ENCODE measurements at places on chromosomes 16 and 17.

DNA sequence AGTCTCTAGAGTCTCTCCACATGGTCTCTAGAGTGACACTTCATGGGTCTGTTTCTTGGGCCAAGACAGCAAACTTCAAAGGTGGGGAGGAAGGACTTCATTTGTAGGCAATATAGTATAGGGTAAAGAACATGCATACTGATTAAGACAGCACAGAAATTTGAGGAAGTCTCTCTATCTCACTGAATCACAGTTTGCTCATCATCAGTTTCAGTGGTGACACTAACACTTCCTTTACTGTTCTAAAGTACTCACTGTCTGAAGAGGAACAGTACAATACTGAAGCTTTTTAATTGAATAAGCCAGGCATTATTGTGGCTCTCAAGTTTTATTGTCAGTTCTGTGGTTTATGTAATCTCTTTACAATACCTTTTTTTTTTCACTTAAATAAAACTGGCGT lies 656.4 kb upstream of the CDH8 start:
- no peak for DNase-seq

- DNase-seq = no peak
Observed at GRCh38 chr16:17828012-17828411, 357.3 kb upstream of the XYLT1 start.

GRCh38 chr17:68200689-68201417 lies 47.0 kb upstream of the AMZ2 start:
- no peak for DNase-seq

DNA sequence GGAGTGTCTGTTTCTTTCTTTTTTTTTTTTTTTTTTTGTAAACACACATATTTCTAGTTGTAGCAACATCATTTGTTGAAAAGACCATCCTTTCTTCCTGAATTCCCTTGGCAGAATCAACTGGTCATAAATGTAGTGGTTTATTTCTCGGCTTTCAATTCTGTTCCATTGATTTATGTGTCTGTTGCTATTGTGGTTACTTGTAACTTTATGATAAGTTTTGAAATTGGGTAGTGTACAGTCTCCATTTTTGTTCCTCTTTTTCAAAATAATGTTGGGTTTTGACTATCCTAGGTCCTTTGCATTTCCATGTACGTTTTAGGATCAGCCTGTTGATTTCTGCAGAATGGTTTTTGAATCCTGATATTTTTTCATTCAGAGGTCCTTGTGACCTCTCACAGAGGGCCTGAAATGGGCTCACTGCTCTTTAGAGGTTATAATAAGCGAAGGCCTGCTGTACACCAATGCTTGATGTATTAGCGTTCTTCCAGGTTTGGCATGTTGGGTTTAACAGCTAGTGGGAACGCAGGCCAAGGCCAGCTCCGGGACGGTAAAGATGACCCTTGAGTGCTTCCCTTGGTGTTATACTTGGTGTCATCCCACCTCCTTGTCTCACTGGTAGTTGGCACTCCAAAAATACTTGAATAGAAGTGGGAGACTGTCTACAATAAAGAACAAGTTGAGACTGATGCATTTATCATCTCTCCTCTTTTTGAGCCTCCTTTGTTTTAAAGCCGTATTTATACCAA lies 43.8 kb downstream of the ZNRF1 start:
- no peak for DNase-seq

DNA sequence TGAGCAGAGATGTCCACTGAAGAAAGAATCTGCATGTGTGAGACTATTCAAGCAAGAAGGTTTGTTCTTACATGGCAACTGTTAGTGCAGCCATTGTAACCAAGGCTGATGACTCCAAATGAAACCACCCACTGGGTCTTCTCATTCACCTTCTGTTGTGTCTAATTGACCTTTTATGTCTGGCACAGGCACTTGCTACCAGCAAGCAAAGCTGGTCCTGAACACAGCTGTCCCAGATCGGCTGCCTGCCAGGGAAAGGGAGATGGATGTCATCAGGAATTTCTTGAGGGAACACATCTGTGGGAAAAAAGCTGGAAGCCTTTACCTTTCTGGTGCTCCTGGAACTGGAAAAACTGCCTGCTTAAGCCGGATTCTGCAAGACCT lies 3.6 kb downstream of the CDC6 start:
- no peak for DNase-seq

- DNase-seq = no peak
Observed at GRCh38 chr17:2244545-2245525, 58.8 kb downstream of the SMG6 start.

GRCh38 chr17:61058066-61058465 lies 341.6 kb upstream of the TBX2 start:
- DNase-seq = no peak

GRCh38 chr17:57106107-57106835 lies 21.2 kb downstream of the AKAP1 start:
- DNase-seq = no peak

- no peak for DNase-seq
Observed at GRCh38 chr16:49492896-49493626, 119.5 kb downstream of the C16orf78 start.

DNA sequence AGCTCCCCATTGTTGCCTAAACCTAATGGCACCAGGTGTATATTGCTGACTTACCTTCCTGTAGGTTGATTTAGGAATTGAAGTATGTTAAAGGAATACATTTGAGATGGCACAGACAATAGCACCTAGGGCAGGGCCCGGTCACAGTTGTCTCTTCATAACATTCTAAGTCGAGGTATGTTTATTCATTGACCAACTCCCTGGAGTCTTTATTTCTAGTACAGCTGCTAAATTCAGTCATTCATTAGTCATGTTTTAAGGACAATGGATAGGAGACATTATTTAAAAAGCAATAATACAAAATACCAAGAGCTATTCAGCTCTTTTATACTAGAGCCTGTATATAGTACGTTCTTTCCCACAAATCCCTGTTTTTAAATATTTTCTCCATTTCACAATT lies 369.5 kb upstream of the HSBP1 start:
- DNase-seq = no peak

DNA sequence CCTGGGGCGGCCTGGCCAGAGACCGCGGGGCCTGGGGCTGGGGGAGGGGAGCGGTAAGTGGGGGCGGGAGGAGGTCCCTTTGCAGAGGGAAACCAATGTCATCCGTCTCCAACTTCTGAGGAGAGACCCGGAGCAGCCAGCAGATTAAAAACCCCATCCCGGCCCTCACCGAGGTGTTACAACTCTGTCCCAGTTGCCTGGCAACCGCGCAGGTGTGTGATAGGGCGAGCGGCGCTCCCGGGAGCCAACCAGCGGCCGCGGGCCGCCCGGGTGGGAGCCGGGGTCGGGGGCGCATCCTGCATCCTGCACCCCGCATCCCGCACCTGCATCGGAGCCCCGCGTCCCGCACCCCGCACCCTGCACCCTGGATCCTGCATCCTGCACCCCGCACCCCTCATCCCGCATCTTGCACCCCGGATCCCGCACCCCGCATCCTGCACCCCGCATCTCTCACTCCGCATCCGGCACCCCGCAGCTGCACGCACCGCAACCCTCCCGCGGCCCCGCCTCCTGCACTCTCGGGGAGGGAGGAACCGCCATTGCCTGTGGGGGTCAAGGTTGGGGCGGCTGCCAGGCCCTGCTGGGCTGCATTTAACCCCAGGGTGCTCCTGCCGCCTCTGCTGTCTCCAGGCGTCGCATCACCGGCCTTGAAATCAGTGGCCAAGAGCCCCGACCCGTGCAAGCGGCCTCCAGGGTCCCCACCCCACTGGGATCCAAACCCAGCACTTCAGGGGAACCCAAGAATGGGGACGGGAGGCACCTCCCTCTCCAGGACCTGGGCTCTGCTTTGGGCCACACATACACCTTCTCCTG lies 47.3 kb downstream of the RTN4RL1 start:
- no peak for DNase-seq

DNA sequence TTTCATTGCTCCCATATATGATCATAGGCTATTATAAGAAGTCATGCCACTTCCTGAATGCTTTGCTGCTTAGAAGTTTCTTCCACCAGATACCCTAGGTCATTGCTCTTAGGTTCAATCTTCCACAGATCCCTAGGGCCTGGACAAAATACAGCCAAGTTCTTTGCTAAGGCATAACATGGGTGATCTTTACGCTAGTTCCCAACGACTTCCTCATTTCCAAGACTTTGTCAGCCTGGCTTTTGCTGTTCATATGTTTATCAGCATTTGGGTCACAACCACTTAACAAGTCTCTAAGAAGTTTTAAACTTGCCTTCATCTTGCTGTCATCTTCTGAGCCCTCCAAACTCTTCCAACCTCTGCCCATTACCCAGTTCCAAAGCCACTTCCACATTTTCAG lies 20.1 kb upstream of the DLX3 start:
- no peak for DNase-seq

GRCh38 chr16:23836404-23837311 lies 875 bp downstream of the PRKCB start:
- no peak for DNase-seq

GRCh38 chr17:6426356-6427101 lies 8.4 kb downstream of the AIPL1 start:
- no peak for DNase-seq

DNA sequence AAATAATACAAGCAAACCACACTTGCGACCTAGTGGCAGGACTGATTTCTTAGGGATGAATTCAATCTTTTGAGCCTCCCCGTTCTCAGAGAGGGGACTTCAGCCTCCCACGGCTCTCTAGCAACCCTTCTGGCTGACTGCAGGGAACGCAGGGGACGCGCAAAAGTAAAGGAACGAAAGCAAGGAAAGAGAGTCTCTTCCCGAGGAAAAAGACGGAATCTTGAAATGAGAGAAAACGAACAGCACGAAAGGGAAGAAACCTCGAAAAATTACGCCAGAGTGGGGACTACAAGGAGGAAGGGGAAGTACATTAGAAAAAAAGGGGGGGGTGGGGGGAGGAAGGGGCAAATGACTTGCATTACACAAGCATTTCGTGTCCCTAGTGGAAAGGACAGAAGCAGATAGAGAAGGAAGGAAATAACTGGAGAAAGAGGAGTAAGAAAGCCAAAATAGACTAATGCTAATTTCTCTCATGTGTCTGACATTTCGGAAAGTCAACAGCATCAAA lies 1.2 kb downstream of the GRB2 start:
- peak; percentile 48 for DNase-seq

- no peak for DNase-seq
Observed at GRCh38 chr16:56780646-56781045, 50.7 kb downstream of the NUP93 start.

GRCh38 chr16:22813948-22814710 lies at the start of gene HS3ST2:
Gene HS3ST2, plus strand, starts transcription at chr16:22814162. Its CDS starts 449 bp downstream, at chr16:22814611.
- no peak for DNase-seq

DNA sequence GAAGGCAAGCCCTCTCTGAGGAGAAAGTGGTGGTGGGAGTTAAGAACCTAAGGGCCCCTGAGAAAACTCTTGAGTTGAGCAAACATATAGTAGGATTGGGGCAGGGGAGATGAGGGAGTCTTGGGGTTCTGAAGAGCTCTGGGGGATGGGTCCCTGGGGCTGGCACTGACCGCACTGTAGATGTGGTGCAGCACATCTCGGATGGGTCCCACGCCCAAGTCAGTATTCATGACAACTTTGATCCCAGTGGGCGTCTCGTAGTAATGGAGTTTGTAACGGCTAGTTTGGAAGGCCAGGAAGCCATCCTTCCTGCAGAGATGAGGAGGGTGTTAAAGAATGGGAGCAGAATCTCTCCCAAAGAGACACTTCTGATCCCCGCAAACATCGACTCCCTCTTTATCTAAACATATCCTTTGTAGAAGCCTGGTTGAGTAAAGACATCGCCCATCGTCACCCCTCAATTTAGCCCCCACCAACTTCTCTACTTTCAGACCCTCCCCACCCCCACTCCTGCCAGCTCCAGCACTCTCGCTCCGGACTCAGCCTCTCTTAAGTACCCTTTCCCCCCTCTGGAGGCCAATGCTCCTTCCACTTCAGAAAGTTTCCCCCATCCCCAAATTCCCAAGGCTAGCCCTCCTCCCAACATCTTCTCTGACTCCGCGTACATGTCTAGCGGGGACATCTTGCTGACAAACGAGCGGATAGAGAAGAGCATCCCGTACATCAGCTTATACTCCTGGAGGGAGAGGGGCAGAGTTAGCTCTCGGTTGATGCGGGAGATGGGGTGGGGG lies 710 bp downstream of the TRAPPC1 start:
- no peak for DNase-seq

- no peak for DNase-seq
Observed at GRCh38 chr17:64964796-64965195, 45.5 kb upstream of the LRRC37A3 start.

GRCh38 chr16:23207485-23207884 lies 24.9 kb downstream of the SCNN1G start:
- no peak for DNase-seq

- no peak for DNase-seq
Observed at GRCh38 chr17:48058393-48059124, 10.4 kb downstream of the NFE2L1 start.

GRCh38 chr17:41863074-41863848 lies 2.0 kb downstream of the KLHL11 start:
- no peak for DNase-seq

- DNase-seq = no peak
Observed at GRCh38 chr17:51203838-51204237, 37.6 kb downstream of the NME2 start.

GRCh38 chr17:74679374-74679773 lies 33.3 kb downstream of the CD300LF start:
- no peak for DNase-seq

DNA sequence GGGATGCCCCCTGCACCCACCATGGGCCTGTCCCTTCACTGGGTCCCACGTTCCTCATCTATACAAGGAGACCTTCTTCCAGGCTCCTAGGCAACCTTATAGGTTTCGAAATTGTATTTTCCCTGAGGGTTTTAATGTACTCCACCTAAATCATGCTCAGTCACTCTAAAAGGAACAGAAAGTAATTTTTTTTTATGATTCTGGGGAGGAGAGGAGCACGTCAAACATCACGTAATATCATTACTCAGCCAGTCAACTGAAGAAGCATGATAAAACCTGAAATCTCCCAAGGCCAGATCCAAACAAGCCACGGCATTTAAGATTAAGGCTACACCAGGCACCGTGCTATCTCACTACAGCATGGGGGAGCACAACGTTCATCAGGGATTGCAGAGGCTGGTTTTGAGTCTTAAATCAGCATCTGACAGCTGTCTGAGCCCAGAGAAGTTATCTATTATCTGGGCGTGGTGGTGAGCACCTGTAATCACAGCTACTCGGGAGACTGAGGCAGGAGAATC lies 3.9 kb upstream of the TMEM114 start:
- no peak for DNase-seq

DNA sequence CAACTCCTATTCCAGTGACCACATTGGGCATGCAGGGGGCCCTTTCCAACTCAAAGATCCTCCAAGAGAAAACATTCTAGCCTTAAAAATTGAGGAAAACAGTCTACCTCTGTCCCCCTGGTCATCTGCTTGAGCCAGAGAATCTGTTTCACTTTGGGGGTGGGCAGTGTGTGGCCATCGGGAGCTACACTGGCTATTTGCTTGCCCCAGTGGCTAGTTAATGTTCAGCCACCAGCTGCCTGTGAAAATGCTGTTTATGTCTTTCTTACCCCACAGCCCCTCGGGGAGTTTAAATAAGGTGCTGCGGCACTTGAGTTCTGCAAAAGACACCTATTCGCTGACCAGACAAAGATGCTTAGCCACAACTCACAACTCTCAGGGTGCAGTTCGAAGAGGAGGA lies 43.4 kb downstream of the GNAO1 start:
- DNase-seq = no peak

GRCh38 chr16:5438591-5438990 lies 341.0 kb upstream of the EEF2KMT start:
- DNase-seq = no peak

- DNase-seq = no peak
Observed at GRCh38 chr17:61378658-61379456, 20.8 kb upstream of the TBX2 start.

Data from iPS DF 19.7 (cell line).